ENCODE measurements at places on chromosomes 11 and 22. TPM values are rescaled to one million over a fixed set of nuclear protein-coding genes. Genes with fewer than 3 reads are reported as not detected.

The OR6T1 gene
- not detected for total RNA-seq

The GSTT2 gene
- 0.27 TPM for total RNA-seq

The KDELR3 gene
- 19.1 TPM for total RNA-seq

The ARHGAP20 gene
- total RNA-seq: not detected

The BIK gene
- total RNA-seq: 1.7 TPM

The SERPIND1 gene
- 0.03 TPM for total RNA-seq
